ENCODE measurements at places on chromosomes 16 and 17.

- no peak for DNase-seq
These were observed 27.2 kb downstream of the ZNF594 start for GRCh38 chr17:5164436-5164835.

DNA sequence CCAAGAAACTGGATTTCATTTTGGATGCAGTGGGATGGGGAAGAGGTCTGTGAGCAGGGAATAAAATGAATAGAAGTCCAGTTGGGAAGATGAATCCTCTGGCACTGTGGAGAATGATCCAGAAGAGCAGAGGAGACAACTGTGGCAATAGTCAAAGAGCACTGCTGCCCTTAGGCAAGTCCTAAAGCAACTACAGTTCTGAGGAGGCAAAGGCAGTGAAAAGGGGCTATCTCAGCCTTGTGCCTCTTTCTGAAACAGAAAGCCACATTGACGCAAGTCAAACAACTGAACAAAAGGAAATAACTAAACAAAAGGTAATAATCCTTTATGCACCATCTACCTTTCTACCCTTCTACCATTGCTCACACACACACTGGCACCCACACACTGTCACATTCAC lies 238.0 kb upstream of the AXIN2 start:
- DNase-seq, result no peak

GRCh38 chr17:81939881-81940385 lies 2.8 kb upstream of the PYCR1 start:
- no peak for DNase-seq

DNA sequence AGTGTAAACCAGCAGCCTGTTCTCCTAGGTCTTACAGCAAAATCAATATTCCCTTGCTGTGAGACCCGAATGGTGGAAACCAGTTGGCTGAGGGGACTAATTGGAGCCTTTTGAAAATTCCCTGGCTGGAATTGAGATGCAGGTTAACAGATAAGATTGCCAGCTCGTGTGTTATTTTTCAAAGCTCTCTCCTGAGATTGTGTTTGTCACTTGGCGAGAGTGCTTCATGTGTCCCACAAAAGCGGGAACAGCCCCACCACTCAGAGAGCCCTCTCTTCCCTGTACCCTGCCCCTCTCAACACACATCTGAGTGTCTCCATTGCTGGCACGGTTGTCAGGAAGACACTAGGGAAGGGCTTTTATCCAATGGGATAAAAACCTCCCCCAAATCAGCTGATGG lies 356.1 kb downstream of the CPPED1 start:
- no peak for DNase-seq

- no peak for DNase-seq
These were observed 12.3 kb downstream of the DNAH2 start for GRCh38 chr17:7729816-7730215.

- DNase-seq, result no peak
These were observed 20.4 kb downstream of the TMC6 start for GRCh38 chr17:78107976-78108725.

DNA sequence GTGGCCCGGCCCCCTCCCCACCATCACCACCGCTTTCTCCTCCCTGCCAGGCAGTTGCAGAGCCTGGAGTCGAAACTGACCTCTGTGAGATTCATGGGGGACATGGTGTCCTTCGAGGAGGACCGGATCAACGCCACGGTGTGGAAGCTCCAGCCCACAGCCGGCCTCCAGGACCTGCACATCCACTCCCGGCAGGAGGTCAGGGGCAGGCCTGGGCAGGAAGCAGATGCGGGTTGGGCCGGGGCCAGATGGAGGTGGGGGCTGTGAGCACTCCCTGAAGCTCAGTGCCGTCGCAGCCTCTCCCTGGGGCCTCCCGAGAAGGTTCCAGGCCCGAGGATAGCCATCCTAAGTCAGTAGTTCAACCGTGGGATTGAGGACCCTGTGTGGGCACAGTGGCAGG lies 14.2 kb upstream of the ADGRG3 start:
- DNase-seq, result no peak

DNA sequence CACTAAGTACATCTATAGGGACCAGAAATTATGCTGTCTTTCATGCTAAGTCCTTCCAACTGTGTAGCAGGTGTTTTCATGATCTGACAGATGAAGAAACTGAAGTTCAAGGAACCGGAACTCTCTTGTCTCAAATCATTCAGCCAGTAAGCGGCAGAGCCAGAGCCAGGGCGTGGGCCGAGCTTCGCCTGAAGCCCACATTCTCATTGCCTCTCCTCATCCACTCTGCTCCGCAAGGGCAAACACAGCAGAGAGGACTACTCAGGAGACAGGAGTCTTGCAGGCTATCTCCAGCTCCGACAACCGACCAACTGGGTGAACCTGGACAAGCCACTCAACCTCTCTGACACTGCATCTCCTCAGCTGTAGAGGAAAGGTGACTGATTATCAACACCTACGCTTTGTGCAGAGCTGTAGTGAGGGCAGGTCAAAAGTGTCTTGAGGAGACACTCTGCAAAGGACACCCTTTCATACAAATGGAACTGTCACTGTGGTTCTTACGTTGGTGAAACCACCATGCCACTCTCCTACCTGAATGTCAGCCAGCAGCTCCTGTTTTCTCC lies 72.9 kb downstream of the CYTH1 start:
- DNase-seq, result no peak

- no peak for DNase-seq
These were observed 57.6 kb upstream of the MED9 start for GRCh38 chr17:17419166-17419565.

- DNase-seq, result no peak
These were observed 17.2 kb downstream of the NTAN1 start for GRCh38 chr16:15038689-15039088.

DNA sequence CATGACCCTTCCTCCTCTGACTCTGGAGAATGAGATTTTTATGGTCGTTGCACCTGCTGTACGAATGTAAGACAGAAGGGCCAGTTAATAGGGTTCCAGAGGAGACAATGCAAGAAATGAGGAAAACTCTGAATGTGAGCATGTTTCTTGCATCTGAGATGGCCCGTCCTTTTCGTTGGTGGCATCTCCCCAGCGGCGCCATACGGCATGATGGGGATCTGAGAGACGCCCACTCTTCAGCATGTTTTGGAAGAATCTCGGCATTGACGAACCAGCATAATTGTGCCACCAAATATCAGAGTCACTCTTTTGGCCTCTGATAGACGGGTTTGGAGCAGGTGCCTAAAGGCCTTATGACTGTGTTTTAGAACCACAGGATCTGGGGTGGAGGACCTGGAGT lies 126.5 kb upstream of the RCVRN start:
- DNase-seq, result no peak

- DNase-seq, result no peak
These were observed 20.9 kb downstream of the GAN start for GRCh38 chr16:81335669-81336068.

- DNase-seq, result no peak
These were observed 92.0 kb upstream of the CHMP6 start for GRCh38 chr17:80899402-80900268.

DNA sequence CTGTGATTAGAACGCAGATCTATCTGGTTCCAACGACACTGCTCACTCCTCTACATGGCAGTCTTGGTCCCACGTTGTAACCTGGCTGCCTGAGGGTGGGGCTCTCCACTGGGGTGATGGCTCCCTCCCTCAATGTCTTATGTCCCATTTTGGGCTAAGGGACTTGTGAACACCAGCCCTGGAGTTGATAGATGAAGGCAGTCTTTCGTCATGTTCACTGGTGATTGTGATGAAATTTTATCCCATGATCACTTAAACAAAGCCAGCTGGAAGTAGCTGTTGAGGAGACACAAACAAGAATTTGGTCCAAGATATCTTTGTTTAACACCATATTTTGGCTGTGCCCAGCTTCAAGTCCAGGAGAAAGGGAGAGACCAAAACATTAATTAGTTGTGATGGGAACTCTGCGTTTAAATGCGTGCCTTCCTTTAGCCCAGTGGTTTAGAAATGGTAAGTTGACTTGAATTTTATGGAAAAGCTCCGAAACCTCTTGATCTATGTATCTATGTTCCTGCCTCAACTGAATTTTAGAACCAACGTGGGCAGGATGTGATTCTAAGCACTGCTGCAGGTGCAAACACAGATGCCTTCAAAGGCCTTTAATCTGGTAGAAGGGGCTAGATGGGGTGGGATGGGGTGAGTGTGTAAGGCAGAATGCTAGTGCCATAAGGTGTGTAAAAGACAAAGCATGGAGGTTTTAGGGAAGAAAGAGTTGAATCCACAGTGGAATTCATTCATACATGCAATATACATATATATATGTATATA lies 186.8 kb upstream of the IRX3 start:
- no peak for DNase-seq

- DNase-seq, result no peak
These were observed 20.1 kb downstream of the CCDC102A start for GRCh38 chr16:57516176-57516725.

- no peak for DNase-seq
These were observed 42.7 kb downstream of the SOCS3 start for GRCh38 chr17:78316867-78317789.

- no peak for DNase-seq
These were observed 374.6 kb upstream of the ASIC2 start for GRCh38 chr17:33667671-33668070.

DNA sequence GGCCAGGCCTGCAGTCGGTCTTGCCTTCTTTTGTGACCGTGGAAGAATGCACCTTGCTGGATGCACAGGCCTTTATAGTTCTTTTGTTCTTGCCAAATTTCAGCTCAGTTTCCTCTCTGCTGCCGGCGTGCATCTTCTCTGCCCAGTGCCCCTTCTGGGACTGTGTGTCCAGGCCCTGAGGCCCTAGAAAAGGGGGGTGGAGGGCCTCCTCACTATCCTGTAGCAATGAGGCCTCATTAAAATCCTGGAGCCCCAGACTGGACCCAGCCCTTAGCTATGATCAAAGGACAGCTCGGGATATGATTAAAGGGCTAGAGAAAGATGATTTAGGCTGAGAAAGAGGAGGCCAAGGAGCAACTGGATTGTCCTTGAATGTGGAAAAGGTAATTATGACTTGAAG lies 229.8 kb downstream of the SEC14L1 start:
- no peak for DNase-seq

DNA sequence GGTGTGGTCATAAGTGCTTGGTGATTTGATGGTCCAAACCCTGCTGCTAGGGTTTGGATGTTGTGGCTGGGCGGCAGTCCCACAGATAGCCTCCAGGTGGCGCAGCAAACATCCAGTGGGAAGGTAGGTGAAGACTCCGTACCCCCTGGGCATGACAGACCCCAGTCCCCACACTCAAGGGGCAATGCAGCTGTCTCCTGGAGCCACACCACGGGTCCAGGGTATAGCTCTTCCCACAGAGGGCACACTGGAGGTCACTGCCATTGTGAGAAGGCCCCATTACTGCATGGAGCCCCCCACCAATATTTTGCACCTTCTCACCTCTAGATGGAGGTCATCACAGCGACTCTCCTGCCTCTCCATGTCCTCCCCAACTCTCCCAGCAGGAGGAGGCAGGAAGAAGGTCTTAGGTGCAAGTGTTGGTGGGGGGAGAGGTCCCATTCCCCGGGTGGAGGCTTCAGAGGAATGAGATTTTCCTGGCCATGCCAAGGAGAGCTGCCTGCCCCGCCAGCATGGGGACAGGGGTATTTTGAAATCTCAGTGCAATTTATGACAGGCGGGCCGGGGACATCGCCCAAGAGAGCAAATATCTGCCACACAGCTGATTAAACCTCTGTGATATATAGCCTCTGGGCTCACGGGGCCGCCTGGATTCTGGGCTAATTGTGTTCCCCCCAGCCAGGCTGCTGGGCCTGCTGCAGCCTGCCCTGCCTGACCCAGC lies 17.1 kb upstream of the C17orf113 start:
- DNase-seq, result no peak

DNA sequence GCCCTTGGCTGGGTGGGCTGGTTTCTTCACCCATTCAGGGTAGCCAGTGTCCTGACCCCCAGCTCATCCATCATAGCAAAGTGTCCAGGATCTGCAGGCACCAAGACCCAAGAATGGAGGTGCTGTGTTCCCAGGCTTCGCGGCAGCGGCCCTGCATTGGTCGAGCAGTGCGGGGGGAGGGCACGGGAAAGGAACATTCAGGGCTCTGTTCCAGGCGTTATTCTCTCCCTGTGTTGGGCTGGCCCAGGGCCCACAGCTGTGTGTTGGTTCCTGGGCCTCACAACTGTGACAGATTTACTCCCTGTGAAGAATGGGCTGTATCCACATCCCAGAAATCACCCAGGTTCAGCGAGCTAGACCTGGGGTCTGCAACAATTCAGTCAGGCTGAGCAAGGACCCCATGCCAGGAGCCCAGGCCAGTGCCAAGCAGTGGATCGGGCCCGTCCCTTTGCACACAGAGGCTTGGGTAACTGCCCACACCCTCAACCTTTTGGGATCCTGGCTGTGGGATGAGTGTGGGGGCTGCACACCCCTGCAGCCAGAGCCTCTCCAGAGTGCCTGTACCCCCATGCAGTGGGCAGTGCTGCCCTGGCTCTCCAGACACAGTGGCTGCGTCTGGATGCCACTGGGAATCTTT lies 10.0 kb downstream of the GPT2 start:
- no peak for DNase-seq

DNA sequence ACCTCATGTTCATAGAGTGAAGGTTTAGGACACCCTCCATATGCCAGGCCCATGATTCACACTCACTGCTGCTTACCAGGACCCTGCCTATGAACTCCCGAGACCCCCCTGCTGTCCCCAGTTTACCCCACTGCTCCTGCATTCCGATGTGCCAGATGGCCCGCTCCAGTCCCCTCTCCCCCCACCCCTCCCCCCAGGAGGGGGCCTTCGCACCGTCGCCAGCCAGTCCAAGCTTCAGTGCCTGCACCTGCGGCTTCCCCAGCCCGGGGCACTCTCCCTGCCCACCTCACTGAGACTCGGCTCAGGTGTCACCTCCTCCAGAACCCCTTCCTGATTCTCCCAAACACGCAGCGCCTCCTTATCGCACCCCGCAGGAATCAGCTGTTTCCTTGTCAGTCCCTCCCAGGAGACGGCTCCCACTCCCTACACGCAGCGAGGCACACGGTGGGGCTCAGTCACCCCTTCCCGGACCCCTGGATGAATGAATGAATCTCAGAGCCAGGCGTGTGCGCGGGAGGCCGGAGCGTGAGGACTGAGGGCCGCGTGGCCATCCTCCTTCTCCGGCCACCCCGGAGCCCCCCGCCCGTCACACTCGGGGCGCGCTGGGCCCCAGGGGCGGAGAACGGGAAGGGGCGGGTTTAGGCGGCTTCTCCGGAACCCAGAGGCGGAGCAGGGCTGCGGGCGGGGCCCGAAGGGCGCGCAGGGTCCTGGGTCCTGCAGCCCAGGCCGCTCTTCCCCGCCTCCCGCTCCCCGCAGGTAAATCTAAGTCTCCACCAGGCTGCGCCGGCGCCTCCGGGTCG lies 1.6 kb downstream of the MYO1C start:
- DNase-seq, result no peak
